ENCODE measurements at places on chromosomes 7 and 10.

DNA sequence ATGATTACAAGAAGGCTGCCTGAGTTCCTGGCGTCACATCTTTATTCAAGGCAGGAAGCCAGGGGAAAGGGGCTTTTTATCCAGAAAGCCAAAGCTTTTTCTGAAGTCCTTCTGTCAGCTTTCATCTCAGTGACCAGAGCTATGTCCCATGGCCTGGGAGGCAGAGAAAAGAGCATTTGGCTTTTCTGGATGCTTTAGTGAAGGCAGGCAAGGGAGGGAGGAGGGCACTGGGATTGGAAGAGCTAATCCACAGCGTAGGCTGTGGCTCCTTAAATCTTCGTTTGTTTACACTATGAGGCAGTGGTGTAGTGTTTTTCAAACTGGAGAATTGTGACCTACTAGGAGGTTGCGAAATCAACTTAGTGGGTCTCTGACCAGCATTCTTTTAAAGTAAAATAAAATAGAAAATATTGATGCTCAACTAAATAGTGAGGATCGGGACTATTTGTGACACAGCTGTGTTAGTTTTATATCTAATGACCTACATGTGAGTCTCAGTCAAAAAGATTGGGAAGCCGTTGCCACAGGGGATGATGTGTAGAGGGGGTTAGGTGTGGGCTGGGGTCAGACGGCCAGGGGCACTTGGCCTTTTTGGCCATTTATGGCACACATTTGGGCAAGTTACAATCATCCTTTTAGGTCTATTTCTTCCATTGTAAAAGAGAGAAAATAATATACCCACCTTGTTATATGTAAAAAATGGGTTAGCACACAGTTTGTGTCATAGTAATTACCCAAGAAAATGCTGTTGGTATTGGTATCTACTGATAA is 14.1 kb downstream of the CRYGN start:
- DNase-seq: no peak

GRCh38 chr10:126349676-126350075 is 38.6 kb downstream of the ADAM12 start:
- no peak for DNase-seq

DNA sequence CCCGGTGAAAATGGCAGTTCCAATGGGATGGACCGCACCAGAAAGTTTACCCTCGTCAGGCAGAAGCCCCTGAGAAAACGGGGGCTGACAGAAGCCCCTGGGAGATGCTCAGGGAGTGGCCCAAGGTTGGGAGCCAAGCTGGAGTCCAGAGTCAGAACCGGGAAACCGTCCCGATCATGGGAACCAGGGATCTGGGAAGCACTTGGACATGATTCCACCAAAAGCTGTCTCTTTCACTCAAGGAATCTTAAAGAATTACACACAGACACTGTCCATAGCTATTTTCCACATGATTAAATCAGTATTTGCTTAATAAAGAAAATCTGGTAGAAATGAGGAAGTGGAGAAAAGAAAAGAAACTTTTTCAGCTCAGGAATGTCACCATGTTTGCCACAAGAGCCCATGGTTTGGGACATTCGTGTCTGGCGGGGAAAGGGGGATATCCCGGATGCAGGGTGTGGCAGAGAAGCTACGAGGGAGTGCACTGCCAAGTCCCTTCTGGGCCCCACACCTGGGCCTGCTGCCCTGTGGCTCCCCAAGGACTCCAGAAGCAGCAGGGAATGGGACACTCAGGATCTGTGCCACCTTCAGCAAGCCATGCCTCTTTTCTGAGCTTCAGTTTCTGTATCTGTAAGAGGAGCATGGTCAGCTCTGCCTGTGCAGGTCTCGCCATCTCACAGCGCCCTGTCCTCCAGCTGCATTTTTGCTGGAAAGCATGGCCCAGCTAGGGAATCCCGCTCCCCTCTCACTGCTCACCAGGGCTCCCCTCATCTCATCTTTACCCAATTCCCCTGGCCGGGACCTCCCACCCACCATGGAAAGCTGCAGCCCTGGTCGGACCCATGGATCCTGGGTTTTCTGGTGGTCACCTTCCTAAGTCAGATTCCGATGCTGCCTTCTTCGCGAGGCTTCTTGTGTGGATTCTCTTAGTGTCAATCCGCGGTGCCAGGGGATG is 225.1 kb upstream of the GRB10 start:
- DNase-seq: no peak

DNA sequence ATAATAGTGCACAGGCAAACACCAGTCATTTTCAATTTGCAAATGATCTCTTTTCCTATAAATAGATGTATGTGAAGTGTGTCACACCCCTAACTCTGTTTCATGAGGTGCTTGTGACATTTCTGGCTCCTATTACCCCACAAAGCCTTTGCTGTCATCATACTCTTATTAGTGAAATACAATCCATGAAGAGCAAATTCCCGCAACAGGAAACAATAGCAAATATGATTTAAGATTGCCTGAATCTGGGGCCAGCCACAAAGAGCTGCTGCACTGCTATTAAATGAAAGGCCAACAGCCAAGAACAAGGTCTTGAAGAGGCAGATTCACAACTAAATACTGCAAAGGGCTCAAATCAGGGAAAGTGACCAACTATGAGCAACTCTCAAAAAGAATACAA is 96.3 kb upstream of the CAV2 start:
- no peak for DNase-seq
